ENCODE measurements at places on chromosomes 13 and 19. TPM values are rescaled to one million over a fixed set of nuclear protein-coding genes. Genes with fewer than 3 reads are reported as not detected.

Gene KL
- total RNA-seq: 0.11 TPM

Gene FCAR
- not detected for total RNA-seq

Gene PLEKHJ1
- total RNA-seq: 61.1 TPM

Gene YIF1B
- 53.6 TPM for total RNA-seq

Gene ZNF615
- total RNA-seq: 10.4 TPM

Gene ZNF649
- 5.9 TPM for total RNA-seq

Gene SNRPA
- total RNA-seq: 39.5 TPM

Gene CAMSAP3
- total RNA-seq: not detected

Gene ZNF135
- total RNA-seq: 6.2 TPM

Gene CEACAM7
- total RNA-seq: not detected

Gene ZNF554
- total RNA-seq: 3.6 TPM

Gene CLDN10
- not detected for total RNA-seq

Gene POU4F1
- not detected for total RNA-seq

Gene TBXA2R
- 1.4 TPM for total RNA-seq

Gene CGB3
- total RNA-seq: not detected

Gene CILP2
- 0.11 TPM for total RNA-seq

Gene ZNF793
- total RNA-seq: 1.4 TPM

Gene BRME1
- total RNA-seq: 0.87 TPM

Gene KLK3
- total RNA-seq: not detected

Gene POSTN
- 13.1 TPM for total RNA-seq

Gene LCP1
- total RNA-seq: 2.7 TPM

Gene KIR3DL2
- not detected for total RNA-seq

Gene FUT6
- not detected for total RNA-seq

Gene FFAR1
- total RNA-seq: not detected

Gene FAAP24
- 1.9 TPM for total RNA-seq

Gene CBY2
- total RNA-seq: not detected

Gene AP1M2
- total RNA-seq: 0.87 TPM

Gene SIGLECL1
- not detected for total RNA-seq

Gene ZIK1
- 4.7 TPM for total RNA-seq

Gene ZNF724
- total RNA-seq: 11.6 TPM

Gene IL17D
- 1.4 TPM for total RNA-seq

Gene ZNF14
- total RNA-seq: 5.2 TPM

Gene KLK1
- total RNA-seq: not detected

Gene CYSLTR2
- not detected for total RNA-seq

Gene KLK12
- total RNA-seq: not detected

Gene PRKCG
- total RNA-seq: not detected

Gene BSG
- total RNA-seq: 309 TPM

Gene TEX26
- not detected for total RNA-seq

Data from uterine smooth muscle cell (primary cell).